ENCODE measurements at places on chromosomes 7 and 10.

- no peak for DNase-seq
These were observed 46.4 kb upstream of the MKRN1 start for GRCh38 chr7:140525743-140526142.

DNA sequence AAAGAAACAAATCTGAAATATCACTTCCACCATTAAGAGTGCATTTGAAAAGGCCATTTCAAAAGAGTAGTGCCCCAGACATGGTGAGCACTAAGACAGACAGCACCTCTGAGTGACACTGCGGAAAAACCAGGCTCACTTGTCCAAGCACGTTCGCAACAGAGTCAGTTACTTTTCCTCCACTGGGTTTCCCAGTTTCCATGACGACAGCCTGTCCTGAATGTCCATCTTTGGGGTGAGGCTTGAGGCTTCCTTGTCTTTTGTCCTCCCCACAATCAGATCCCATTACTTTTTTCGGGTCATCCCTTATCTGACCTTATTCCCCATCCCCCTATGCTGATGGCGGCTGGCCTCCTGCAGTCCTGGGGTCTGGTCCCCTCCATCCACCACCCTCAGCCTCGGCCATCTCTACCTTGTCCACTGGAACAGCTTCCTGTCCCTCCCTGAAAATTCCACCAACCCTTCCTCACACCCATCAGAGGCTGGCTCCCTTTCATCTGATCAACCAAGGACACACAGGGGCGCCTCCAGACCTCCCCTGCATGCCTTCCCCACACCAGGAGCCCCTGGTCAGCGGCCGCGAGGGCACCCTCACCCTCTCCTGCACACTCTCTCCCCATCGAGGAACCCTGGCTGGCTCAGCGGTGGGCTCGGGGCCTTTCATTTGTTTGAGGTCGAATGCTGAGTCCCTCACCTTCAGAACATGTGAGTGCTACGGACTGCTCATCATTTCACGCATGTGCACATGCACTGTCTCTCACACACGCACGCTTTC lies 363.6 kb downstream of the DNAJB6 start:
- no peak for DNase-seq

GRCh38 chr7:27615420-27616185 lies 47.1 kb downstream of the HIBADH start:
- DNase-seq, result no peak

GRCh38 chr7:43307522-43307921 lies 195.1 kb downstream of the HECW1 start:
- no peak for DNase-seq

GRCh38 chr7:127905491-127906330 lies 125.5 kb downstream of the LRRC4 start:
- no peak for DNase-seq

GRCh38 chr7:20594023-20594422 lies 21.4 kb upstream of the ABCB5 start:
- no peak for DNase-seq

- DNase-seq, result no peak
These were observed at the start of gene HGF for GRCh38 chr7:81769891-81770727. HGF (minus strand) TSS chr7:81770047; CDS start chr7:81769971, 76 bp downstream.

DNA sequence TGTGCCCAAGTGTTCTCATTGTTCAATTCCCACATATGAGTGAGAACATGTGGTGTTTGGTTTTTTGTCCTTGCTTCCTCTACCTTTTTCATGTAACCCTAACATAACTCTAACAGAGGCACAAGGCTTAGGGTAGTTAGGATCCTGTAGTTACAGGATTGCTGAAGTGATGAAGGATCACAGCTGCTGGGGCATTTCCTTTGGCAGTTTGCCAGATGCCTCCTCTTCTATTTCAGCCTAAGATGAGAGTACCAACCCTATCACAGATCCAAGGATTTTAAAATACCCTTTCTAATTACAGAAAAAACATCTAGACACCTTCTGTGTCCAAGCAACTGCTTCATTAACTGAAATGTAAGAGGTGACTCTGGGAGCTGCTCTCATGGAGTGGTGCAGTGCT lies 141.7 kb upstream of the COL1A2 start:
- no peak for DNase-seq

GRCh38 chr7:27897001-27897400 lies 157.0 kb downstream of the TAX1BP1 start:
- DNase-seq, result no peak

GRCh38 chr10:54808186-54808935 lies 7.3 kb upstream of the PCDH15 start:
- no peak for DNase-seq

DNA sequence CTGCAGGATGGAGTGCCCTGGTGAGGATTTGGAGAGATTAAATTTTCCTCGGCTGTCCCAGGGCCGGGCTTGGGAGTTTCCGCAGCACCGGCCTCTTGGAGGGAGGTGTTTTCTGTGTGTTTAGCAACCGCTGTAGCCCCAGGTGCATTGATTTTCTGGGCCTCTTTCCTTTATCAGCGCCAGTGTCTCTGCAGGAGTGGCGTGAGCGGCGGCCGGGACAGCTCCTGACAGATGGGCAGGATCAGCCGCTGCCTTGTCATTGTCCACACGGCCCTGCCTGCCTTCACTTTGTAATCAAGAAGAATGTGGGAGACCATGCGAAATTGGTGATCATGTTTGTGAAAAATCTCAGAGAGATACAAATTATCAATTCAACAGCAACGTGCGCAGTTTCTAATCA lies 32.4 kb downstream of the NKX6-2 start:
- DNase-seq, result no peak

GRCh38 chr7:68678196-68678595 lies 920.1 kb upstream of the AUTS2 start:
- DNase-seq, result no peak

- no peak for DNase-seq
These were observed 18.4 kb downstream of the HPS6 start for GRCh38 chr10:102083541-102083940.

DNA sequence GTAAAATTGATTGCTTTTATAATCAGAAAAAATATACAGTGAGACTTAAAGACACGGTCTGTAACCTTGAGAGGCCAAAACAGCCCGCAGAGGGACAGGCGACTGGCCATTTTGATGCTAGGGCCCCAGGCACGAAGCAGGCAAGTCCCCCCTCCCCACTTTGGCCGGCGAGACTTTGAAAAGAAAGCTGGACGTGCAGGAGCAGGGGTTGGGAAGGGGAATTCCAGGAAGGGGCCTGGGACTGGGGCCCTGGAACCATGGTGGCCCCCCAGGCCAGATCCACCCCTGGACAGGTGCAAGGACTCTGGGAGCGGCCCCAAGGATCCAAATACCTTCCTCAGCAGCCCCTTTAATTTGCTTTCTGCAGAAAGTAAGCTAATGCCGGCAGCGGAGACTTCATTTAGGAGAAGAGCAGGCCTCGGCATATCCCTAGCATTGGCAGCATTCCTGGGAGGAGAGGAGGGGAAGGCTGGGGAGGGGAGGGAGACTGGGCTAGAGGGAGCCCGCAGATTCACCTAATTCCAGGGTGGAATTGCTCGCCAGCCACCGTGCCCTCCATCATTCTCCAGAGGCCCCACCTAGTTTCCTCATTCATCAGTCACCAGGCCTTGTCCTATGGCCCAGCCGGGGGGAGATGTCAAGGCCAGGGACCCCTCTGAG lies 24.9 kb upstream of the TNRC18 start:
- no peak for DNase-seq

DNA sequence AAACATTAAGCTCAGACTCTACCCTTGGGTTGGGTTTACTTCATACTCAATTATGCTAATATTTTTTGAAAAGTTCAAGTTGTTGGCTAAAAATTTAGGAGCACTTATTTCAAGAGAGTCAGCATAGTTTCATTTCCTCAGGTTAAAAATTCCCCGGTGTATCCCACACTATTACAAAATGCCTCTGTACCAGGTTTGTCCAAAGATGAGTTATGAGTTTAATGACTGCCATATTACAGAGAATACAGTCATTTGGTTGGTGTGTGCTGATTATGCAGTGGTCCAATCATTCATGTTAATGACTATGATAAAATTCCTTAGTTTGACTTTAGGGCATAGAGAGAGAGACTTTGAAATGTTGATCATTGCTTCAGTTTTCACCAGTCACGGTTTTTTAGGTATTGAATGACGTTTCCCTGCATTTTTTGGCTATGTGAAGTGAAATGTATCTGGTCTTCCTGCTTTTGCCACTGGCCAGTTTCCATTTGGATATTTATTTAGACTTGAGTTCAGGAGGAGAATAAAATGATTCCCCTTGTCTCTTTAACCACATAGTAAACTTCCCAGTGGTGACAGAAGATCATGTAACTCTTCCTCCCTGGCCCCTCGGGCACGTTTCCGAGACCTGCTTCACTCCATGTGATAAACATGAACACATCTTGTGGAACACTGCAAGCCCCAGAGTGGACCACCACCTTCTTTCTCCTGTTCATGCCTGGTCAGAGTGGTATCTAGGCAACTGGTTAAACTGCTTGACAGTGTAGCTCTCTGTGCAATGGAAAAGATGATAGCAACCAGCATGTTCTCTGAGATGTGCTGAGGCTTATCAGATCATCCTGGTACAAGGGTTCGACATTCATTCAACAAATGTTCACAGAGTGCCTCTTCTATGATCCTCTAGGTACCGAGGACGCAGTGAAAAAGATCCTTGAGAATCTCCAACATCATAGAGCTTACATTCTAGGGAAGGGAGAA lies 153.6 kb downstream of the CACNB2 start:
- peak; percentile 1 for DNase-seq

- no peak for DNase-seq
These were observed 113.3 kb upstream of the JCAD start for GRCh38 chr10:30172673-30173072.

DNA sequence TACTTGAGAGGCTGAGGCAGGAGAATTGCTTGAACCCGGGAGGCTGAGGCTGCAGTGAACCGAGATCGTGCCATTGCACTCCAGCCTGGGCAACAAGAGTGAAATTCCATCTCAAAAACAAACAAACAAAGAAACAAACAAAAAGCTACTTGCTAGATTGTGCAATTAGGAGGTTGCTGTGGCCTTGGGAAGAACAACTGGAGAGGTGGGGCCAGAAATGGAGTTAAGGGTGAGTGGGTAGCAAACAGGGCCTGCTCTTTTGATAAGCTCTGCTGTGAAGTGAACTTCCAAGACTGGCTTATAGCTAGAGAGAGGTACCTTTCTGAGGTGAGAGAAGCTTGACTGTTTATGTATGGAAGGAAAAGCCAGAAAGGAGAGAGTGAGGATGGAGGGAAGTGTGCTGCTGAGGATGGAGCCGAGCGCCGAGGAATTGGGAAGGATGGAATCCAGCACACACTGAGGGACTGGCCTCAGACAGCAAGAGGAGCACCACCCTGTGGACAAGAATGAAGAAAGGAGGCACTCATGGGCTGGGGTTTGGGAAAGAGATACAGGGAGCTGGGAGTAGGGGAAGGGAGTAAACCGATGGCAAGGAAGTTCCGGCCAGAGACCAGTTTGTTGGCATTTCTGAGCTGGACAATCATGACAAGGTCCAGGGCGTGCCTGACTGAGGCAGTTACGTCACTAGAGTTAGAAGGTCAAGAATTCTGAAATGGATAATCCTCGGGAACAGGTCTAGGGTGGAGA lies 7.0 kb upstream of the RPEL1 start:
- DNase-seq, result no peak

DNA sequence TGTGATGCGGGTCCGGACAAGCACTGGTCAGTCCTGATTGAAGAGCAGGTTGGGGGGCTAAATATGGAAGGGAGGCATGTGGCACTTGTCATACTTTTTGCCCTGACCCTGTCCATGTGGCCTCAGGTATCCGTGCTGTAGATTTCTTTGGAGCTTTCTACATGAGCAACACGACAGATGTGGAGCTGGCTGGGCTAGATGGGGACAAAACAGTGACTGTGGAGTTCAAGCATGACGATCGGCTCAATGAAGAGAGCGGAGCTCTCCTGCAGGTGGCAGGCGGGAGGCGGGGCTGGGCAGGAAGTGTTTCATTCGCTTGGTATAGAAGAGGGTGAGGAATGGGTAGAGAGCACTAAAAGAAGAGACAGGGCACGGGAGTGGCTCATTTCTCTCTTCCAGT lies 13.0 kb upstream of the CHCHD1 start:
- DNase-seq, result no peak

- DNase-seq, result no peak
These were observed 437 bp upstream of the CFAP69 start for GRCh38 chr7:90244565-90244908.

- DNase-seq, result no peak
These were observed 18.0 kb downstream of the STARD3NL start for GRCh38 chr7:38195804-38196595.

DNA sequence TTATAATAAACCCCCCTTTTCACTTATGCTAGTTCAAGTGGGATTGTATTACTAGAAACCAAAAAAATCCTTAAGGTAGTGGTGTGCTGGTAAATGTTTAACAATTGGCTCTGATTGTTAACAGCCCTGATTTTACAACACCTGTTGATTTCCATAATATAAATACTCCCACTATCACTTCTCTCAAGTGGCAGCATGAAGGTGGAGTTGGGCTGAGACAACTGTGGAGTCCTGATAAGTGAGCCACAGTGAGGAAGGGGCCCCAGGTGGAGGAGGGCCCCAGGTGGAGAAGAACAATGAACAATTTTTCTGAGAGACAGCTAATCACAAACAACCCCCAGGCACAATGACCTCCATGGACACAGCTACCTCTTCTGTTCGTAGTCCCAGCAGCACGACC lies 26.4 kb downstream of the SSMEM1 start:
- no peak for DNase-seq

- DNase-seq, result no peak
These were observed 131.0 kb downstream of the CXCL12 start for GRCh38 chr10:44253769-44254462.

- no peak for DNase-seq
These were observed 524.5 kb downstream of the PHTF2 start for GRCh38 chr7:78323118-78323517.

GRCh38 chr7:106566672-106567071 lies 94.3 kb downstream of the CCDC71L start:
- DNase-seq, result no peak

GRCh38 chr7:142880876-142881505 lies 4.6 kb downstream of the TRPV6 start:
- DNase-seq, result no peak

- DNase-seq, result no peak
These were observed 201.7 kb downstream of the PLXDC2 start for GRCh38 chr10:20017961-20018360.

DNA sequence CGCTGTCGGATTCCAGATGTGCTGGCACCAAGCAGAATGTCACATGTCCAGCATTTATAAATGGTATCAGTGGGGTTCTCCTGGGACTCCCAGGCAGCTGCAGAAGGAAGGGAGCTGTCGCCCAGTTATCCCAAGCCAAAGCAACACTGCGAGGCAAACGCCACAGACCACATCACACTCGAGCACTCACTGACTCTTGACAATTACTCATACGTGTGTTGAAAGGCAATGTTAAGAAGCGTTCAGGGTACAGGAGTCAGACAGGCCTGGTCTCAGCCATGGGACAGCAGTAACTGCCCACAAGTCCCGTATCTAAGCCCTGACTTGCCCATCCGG lies 113.4 kb downstream of the DIP2C start:
- no peak for DNase-seq
